ENCODE measurements at places on chromosomes 7 and 10.

GRCh38 chr10:71289421-71290130 lies 29.5 kb upstream of the SLC29A3 start:
- no peak for DNase-seq

DNA sequence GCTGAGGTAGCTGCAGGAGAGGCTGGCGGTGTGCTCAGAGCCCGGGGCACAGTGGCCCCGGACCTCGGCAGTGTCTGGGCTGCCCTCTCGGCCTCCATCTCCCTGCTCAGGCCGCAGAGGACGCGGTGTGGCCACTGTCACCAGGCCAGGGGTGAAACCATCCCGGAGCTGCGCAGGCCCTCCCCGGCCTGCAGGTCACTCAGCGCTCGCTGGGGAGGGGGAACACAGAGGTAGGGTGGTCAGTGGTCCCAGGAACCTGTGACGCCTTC lies 49.8 kb upstream of the DAGLB start:
- DNase-seq, result no peak

DNA sequence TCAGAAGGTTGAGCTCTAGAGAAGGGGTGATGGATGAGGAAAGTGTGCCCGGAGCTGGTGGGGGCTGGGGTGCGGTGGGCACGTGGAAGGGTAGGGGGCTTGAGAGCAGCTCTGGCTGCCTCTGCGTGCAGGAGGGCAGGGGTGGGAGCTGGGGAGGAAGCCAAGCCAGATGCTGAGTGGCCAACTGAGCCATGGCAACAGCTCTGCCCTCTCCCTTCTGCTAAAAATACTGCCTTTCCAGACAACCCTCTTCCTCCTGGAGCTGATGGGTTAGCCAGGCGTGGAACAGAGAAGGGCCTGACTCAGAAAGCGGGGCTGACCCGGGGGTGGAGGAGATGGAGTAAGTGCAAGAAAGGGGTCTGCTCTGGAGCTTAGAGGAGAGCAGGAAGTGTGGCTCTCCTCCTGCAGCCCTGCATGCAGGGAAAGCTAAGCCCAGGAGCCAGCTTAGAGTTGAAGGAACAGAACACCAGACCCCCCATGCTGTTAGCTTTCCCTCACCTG lies 114.6 kb upstream of the AGK start:
- no peak for DNase-seq

DNA sequence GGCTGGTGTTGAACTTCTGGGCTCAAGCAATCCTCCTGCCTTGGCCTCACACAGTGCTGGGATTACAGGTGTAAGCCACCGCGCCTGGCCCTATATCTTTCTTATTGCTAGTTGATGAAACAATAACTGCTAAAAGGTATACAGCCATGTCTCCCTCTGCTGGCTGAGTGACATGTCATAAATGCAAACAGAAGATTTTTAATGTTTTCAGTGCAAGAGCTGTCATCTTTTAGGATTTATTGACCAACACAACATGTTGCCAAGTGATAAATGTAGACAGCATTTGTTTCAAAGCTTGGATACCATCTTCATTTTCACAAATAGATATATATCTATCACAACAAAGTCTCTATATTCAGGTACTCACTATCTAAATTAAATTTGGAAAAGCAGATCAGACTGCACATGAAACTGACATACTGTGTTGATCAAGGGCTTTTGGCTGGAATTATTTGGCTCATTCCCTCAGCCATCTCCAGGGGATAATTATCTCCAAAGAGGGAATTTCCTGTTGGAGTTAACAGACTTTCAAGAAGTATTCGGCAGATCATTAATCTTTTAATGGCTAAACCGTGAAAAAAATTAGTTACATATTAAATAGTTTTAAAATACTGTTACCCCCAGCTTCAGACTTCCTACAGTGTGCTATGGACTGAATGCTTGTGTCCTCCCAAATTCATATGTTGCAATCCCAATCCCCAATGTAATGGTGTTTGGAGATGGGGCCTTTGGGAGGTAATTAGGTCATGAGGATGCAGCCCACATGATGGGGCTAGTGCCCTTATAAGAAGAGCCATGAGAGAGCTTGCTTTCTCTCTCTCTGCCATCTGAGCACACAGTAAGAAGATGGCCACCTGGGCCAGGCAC lies 41.3 kb upstream of the SRPK2 start:
- no peak for DNase-seq

DNA sequence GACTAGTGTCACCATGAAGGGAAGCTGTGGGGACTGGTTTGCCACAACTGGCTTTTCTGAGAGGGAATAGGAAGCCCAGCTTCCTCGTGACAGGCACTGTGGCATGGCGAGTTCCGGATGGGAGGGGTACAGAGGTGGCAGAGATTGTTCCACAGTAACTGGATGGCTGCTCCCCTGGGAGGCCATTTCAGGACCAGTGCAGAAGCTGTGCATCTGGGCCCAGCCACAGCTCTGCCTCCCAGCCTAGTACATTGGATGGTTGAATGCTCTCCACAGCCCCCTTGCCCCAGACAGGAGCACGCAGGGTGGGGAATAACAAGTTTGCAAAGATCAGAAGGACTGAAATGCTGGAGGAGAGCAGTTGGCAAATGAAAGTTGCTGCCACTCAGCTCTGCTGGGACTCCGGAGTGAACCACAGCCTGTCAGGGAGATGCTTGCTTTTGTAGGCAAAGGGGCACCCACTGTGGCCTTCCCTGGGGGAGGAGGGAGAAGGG lies 51.8 kb downstream of the GSDME start:
- DNase-seq, result no peak

DNA sequence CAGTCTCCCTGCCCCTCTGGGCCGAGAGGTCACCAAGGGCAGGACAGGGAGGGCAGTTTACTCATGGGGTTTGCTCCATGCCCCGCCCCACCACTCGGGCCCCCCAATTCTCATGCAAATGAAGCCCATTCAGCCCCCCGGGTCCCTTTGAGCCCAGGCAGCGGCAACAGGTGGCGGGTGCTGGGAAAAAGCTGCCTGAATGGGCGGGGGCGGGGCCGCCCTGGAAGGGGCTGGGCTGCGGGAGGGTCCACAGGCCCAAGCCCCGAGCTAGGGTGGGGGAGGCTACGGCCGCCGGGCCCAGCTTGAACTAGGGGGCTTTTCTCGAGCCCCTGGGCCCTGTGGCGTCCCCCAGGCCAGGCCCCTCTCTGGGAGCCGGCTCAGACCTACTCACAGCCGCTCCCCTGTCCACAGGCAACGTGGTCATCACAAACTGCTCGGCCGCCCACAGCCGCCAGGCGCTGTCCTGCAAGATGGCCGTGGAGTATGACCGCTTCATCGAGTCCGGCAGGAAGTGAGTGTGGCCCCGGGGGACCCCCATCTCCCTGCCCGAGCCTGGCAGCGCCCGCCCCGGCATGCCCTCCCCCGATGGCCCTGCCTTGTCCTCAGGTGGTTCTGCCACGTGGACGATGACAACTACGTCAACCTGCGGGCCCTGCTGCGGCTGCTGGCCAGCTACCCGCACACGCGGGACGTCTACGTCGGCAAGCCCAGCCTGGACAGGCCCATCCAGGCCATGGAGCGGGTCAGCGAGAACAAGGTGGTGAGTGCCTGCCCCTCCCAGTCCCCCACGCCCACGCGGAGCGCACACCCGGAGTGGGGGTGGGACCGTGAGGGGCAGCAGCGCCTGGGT lies 5.5 kb downstream of the LFNG start:
- DNase-seq, result no peak

DNA sequence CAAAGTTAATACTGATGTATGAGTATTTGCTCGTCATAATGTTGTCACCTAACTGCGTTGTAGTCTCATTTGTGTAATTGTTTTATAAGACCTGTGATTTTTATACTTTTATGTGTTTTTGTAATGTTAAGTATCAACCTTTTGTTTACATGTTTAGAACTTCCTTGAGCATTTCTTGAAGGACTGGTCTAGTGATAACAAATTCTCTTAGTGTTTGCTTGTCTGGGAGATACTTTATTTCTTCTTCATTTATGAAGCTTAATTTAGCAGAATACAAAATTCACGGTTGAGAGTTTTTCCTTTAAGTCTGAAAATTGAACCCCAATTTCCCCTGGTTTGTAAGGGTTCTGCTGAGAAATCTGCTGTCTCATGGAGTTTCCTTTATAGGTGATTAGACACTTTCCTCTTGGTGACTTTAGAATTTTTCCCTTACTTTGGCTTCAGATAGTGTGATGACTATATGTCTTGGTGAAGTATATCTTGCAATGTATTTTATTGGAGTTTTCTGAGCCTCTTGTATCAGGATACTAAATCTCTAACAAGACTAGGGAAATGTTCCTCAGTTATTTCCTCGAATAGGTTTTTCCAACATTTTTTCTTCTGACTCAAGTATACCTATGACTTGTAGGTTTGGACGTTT lies 154.9 kb downstream of the WDR11 start:
- no peak for DNase-seq

GRCh38 chr10:90269699-90270098 lies 568.3 kb downstream of the KIF20B start:
- no peak for DNase-seq

DNA sequence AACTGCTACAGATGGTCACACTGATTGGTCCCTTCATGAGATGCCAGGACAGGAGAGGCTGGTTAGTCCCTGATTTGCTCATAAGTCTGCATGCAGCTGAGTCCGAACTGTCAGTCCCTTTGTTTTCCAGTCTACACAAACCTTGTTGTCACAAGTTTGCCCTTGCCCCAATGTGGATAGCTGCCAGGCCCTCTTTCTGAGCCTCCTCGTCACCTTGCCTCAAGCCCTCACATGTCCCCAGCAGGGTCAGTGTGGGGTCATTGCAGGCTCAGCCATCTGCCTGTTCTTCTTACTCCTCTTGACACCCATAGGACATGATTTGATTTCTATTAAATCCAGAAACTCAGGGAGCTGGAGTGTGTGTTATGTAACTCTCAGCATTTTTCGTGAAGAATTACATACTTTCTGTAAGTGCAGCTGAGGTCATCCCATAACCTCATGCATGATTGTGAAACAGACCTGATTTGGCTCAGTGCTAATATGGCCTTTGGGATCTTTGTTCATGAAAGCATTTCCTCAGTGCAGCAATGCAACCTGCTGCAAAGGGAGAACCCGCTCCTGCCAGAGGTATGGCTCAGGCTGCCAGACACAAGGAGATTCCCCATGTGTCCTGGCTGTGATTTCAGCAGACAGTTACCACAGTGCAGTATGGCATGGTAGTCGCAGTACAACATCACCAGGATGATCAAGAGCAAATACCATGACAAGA lies 70.0 kb upstream of the ZMIZ2 start:
- no peak for DNase-seq

DNA sequence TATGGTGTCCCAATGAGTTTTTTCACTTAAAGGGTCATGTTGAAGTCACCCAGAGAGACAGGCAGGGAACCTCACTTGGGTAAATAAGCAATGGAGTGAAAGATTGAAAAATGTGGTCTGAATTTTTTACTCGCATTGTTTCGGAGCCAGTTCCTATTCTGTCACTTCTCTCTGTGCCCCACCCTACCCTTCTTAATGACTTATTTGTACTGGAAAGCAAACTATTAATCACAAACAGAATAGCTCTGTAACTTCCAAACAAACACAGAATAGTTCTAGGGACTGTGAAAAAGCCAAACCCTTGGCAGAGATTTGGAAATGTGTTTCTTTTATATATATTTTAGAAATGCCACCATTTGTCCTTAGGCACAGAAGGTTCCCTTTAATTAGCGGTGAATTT lies 76.0 kb downstream of the LRMDA start:
- no peak for DNase-seq

GRCh38 chr7:2033586-2034135 lies 199.1 kb downstream of the MAD1L1 start:
- DNase-seq, result no peak

DNA sequence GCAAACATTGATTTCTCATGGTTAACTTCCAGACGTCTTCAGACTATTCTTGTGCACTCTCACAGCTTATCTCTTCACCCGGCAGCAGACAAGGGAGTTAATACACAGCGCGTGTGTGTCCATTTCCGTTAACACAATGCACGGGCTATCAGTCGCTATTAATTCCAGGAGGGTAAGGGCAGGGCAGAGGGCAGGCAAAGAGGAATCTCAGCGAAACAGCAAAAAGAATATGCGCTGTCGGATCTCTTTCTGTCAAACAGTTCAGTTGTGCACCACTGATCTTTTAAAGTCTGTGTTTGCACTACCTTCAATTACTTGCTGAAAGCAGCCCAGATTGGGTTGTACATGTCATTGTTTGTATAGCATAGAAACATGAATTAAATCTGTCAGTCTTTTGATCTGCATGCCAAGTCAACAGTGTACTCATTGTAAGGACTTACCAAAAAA lies 41.1 kb upstream of the CABCOCO1 start:
- DNase-seq, result no peak
